ENCODE measurements at places on chromosomes 1 and 21.

- no peak for DNase-seq
Measured at GRCh38 chr1:174023440-174023839, 1.3 kb upstream of the RC3H1 start.

- DNase-seq, result no peak
Measured at GRCh38 chr1:158179301-158180041, 1.2 kb upstream of the CD1D start.

DNA sequence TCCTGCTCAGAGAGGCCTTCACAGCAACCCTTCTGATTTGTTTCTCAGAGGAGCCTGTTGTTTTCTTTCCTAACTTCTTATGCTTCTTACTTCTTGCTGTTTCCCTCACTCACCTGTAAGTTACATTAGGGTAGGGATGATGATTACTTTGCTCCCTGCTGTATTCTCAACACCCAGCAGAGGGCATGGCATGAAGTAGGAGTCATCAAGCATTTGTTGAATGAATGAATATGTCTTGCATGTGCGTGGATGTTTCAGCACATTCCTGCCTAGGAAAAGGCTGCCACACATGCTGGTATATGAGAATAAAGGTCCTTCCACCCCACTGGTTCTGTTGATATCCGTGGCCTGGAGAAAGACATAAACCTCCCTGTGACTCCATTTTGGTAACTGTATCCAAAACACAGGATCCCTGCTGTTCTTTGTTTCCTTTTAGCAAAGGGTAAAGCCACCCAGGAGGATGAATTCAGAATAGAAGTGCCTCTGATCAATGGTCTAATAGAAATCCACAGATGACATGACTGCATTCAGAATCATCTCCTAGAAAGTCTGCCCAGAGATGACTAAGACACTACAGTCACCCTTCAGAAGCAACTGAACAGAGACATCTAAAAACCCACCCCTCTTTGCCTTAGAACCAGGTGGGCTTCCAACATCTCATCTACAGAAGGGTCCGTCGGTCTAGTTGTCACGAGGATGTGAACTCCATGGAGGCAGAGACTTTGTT is 168.8 kb downstream of the ZSCAN20 start:
- peak; percentile 6 for DNase-seq

- no peak for DNase-seq
Measured at GRCh38 chr1:178849918-178850317, 21.0 kb downstream of the ANGPTL1 start.

- no peak for DNase-seq
Measured at GRCh38 chr1:167161242-167161641, 59.4 kb upstream of the POU2F1 start.

DNA sequence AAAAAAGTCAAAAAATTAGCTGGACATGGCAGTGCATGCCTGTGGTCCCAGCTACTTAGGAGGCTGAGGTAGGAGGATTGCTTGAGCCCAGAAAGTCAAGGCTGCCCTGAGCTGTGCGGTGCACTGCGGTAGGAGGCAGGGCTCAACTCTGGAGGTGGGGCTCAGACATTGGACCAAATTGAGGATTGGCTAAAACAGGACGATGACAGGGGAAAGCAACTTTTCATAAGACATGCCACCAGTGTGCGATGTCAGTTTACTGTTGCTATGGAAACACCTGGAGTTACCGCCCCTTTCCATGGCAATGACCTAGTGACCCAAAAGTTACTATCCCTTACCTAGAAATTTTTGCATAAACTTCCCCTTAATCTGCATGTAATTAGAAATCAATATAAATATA is 85.3 kb downstream of the DISP3 start:
- DNase-seq, result no peak

- no peak for DNase-seq
Measured at GRCh38 chr1:110605901-110606656, at the start of gene KCNA2. Gene KCNA2 (minus strand): TSS chr1:110606358. CDS start chr1:110604782, 1,576 bp downstream.

GRCh38 chr21:36985751-36986594 is 19.5 kb upstream of the HLCS start:
- DNase-seq, result no peak

- no peak for DNase-seq
Measured at GRCh38 chr21:38777015-38777414, 28.7 kb upstream of the ETS2 start.

GRCh38 chr1:27435566-27436203 is 43.3 kb downstream of the GPR3 start:
- DNase-seq, result no peak

DNA sequence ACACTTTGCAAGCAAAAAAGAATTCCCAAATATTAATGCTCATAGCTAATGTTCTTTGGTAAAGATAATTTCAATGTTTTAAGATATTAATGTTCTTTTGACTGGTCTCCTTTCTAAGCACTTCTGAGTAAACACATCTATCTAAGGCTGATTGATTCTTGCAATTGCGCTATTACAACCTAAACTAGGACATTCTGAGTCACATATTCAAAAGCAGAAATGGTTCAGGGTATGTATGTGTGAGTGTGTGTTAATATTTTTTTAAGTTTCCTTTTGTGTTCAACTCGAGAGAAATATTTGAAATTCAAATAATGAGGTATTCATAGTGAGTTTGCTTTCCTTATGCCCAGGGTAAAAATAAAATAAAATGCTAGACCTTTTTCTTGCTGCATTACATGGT is 203.6 kb upstream of the GRIK3 start:
- no peak for DNase-seq

DNA sequence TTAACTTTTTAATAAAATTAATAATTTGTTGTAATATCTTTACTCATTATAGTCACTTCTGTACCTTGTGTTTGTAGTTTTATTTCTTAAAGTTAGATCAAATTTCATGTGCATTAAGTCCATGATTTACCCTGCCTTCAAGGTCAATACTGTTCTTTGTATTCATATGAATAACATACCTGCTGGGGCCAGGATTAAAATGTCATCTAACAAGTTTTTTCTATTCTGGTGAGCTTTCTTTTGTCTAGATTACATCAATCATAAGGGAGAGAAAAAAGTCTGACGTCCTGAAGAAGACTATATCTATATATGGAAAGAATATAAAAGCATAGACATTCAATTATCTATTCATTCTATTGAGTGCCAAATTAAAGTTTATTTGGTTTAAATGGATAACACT is 232.6 kb downstream of the COL11A1 start:
- no peak for DNase-seq

- DNase-seq, result no peak
Measured at GRCh38 chr1:223657978-223658377, 7.5 kb downstream of the CAPN8 start.

- peak; percentile 52 for DNase-seq
Measured at GRCh38 chr1:182575540-182576149, 13.4 kb downstream of the RNASEL start.

- no peak for DNase-seq
Measured at GRCh38 chr1:234889643-234890042, 239.0 kb downstream of the TOMM20 start.

DNA sequence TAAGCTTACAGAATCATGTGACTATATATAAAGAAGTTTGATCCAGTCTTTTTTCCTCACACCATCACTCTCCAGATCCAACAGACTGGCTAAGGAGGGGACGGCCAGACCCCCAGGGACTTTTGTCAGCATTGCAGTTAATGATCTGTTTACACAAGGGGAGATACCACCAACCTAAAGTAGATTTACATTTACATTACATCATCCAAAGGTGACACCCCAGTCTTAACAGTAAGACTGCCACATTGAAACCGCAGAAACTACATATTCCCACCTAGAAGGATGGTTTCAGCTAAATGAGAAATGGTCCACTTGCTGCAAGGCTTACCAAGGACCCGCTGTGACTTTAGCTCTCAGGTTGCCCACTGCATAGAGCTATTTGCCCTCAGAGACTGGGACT is 3.4 kb downstream of the RCAN1 start:
- no peak for DNase-seq

- no peak for DNase-seq
Measured at GRCh38 chr1:8061673-8062386, 35.7 kb upstream of the ERRFI1 start.

DNA sequence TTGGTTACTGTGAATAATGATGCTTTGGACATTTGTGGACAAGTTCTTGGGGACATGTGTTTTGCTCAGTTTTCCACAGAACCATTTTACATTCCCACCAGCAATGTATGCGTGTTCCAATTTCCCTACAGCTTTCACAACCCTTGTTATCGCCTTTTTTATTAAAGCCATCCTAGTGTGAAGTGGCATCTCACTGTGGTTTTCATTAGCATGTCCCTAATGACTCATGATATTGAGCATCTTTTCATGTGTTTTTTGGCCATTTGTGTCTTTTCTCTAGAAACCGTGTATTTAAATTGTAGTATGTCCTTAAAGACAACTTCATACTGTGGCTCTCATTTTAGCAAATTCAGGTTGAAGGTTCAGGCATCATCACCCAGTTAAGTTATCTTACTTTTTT is 132.1 kb downstream of the TGFBR3 start:
- DNase-seq, result no peak

DNA sequence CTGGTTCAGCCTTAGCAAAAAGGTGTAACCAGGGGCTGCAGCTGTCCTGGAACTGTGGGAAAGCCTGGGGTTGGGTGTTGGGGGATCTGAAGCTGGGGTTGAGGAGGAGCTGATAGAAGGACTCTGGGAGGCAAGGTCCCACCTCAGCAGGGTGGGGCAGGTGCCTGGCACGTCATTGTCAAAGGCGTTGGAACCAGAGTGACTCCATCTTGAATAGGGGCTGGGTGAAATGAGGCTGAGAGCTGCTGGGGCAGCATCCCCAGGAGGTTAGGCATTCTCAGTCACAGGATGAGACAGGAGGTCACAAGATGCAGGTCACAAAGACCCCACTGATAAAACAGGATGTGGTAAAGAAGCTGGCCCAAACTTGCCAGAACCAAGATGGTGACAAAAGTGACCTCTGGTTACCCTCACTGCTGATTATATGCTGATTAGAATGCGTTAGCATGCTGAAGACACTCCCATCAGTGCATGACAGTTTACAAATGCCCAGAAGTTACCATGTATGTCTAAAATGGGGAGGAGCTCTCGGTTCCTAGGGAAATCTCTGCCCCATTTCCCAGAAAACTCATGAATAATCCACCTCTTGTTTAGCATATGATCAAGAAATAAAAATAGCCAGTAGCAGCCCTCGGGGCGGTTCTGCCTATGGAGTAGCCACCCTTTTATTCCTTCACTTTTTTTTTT is 85.4 kb downstream of the IER5 start:
- DNase-seq, result no peak

GRCh38 chr1:156571919-156572662 is at the start of gene IQGAP3:
Gene IQGAP3 (minus strand): TSS chr1:156572565. CDS start chr1:156572529, 36 bp downstream.
- peak; percentile 88 for DNase-seq

DNA sequence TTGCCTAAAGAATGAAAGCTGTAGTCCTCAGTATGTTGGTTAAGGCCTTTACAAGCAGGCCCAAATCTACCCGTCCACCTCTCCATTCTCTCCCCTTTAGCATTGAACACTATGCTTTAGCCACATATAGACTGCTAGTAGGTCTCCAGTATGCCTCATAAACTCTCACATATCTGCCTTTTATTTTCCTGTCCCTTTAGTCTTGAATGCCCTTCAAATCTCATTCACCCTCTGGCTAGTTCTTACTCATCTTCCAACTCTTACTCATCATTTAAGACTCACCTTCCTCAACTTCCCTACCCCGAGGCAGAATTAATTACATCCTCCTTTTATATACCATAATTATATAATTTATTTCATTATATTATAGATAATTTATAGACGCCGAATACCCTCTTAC is 78.7 kb upstream of the TSPAN2 start:
- no peak for DNase-seq

DNA sequence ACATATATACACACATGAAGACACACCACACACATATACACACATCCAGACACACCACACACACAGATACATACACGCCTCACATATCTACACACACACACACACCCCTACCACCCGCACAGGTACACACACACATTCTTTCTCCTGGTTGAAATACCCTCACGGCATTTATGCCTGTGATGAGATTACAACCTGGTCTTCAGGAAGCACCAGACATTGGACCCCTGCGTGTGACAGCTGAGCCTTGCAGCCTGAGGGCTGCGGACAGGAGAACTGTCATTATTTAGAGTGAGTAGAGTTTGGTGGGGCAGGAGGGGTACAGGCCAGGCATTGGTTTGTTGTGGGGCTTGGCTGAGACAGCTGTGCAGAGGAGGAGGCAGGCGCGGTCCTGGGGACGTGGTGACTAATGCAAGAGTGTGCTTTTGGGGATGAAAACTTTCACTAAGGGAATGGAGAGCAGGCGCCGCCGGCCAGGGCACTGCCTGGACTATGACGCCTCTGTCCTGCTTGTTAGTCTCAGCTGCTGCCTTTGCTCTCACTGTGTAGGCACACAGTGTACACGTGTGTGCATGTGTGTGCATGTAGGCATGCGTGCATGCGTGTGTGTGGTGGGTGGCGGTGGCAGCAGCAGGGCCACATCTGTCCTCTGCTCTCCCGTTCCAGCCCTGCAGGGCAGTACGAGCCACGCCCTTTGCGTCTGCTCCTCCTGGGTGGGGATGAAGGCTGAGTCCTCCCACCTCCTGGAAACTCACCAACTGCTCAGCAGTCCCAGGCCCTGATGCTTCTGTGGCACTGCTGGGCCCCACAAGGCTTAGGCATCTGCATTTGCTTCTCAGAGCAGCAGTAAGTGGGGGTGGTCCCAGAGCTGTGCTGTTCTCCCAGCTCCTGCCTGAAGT is 57.6 kb downstream of the SPSB1 start:
- no peak for DNase-seq

DNA sequence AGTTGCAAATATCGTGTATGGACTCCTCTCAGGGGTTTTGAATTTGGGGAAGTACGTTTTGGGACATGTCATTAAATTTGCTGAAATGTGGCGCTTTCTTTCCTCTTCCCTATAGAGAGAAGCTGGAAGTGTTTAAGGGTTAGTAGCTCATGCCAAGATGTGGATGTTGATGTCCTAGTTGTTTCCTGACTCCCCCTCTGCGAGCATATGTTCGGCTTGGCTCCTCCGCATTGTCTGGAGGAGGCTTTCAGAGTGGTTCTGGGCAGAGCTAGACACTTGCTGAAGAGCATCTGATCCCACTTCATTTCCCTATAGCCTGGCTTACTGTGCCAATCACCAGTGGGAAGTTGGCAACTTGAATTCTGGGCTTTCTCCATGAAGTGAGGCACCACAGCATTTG is 347.4 kb upstream of the B3GALT2 start:
- DNase-seq, result no peak

DNA sequence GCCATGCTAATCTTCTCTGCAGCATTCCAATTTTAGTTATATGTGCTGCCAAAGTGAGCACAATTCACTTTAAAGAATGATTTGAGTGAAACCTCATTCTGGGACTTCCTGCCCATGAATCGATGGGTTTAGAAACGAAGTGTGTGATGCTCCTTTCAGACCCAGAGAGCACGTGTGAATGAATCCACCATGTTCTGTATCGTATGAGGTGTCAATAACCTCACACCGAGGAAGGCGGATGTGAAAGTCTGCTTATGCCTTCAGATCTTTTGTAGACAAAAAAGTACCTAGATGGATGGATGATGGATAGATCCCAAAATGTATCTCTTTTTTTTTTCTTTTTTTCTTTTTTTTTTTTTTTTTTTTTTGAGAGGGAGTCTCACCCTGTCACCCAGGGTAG is 13.8 kb downstream of the UBASH3A start:
- DNase-seq, result no peak

DNA sequence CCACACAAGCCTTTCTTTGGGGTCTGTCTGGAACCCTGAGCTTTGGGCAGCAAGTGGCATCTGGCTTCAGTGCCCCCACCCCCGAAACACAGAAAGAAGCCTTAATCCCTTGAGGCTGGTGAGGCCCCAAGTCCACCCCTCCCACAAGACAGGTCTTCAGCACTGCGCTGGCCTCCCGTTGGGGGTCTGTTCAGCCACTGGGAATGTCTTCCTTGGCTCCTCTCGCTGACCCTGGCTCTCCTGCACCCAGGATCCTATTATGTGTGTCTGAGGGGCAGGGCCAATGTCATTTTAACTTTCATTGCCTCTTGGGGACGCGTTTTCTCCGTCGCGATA is 26.9 kb downstream of the ATP8B2 start:
- DNase-seq, result no peak

- no peak for DNase-seq
Measured at GRCh38 chr1:84823511-84823910, 69.5 kb downstream of the LPAR3 start.

All from NCI-H460 (cell line).